B cell (primary cell): ENCODE measurements at places on chromosomes 2 and 18.

- no peak overlapping the region for H3K27ac ChIP-seq
- H3K4me1 ChIP-seq = no peaks in the 10 kb centered on the region
- H3K4me3 ChIP-seq = no peak overlapping the region
- no peak for DNase-seq
- H3K36me3 ChIP-seq = no peaks in the 10 kb centered on the region
Observed at GRCh38 chr2:234374150-234374508, 122.8 kb downstream of the ARL4C start.

DNA sequence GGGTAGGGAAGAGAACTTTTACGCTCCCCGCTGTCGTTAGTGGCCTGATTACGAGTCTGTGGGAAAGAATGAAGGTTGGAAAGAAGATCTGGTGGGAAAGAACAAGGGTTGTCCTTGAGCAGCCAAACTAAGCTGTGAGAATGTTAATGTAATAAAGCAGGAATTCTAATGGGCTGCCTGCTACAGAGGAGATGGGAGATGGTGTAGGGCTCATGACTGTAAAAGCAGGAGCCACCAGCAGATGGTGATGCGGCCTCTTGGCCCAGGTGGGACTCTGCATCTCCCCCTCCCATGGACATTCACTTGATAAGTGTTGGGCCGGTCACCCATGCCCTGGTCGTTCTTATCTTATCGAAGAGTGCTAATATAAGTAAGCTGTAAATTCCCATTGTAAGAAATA, 150.0 kb downstream of the NEDD4L start:
- H3K27me3 ChIP-seq = no peaks in the 10 kb centered on the region
- peaks cover 7% of the 10 kb centered on the region for H3K4me1 ChIP-seq
- H3K36me3 ChIP-seq = no peaks in the 10 kb centered on the region
- no peak overlapping the region for H3K4me3 ChIP-seq
- no peak overlapping the region for H3K27ac ChIP-seq
- DNase-seq = no peak

DNA sequence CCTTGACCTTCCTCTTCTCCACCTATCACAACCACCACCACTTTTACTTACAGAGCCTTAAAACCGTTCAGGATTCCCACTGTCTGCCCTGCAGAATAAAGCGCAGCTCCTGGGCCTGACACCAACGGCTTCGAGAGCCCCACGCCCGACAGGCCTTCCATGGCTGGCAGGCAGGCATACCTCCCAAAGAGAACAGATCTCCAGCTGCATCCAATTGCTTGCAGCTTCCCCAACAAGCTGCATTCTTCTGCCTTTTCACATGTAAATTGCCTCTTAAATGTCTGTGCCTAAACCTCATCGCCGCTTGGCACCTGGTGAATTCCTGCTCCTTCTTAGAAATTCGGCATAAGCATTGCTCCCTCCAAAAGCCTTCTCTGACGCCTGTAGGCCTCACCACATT, 31.5 kb upstream of the FAM124B start:
- no peak overlapping the region for H3K4me3 ChIP-seq
- no peak overlapping the region for H3K27ac ChIP-seq
- H3K27me3 ChIP-seq = no peaks in the 10 kb centered on the region
- H3K36me3 ChIP-seq = no peaks in the 10 kb centered on the region

- no peaks in the 10 kb centered on the region for H3K27me3 ChIP-seq
- H3K36me3 ChIP-seq = no peaks in the 10 kb centered on the region
- H3K4me1 ChIP-seq = no peaks in the 10 kb centered on the region
- no peak overlapping the region for H3K27ac ChIP-seq
Observed at GRCh38 chr2:26636935-26637334, 4.2 kb downstream of the CIB4 start.

DNA sequence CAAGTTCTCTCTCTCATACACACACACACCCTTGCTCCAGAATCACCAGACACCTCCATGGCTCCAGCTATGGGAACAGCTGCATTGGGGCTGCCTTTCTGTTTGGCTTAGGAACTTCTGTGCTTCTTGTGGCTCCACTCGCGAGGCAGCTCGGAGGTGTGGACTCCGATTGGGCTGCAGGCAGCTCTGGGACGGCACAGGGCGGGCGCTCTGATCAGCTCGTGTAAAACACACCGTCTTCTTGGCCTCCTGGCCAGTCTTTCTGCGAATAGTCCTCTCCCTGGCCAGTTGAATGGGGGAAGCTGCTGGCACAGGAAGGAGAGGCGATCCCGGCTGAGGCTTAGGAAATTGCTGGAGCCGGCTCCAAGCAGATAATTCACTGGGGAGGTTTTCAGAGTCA, 22.4 kb downstream of the FOSL2 start:
- H3K36me3 ChIP-seq = no peaks in the 10 kb centered on the region
- H3K4me3 ChIP-seq = no peak overlapping the region
- no peaks in the 10 kb centered on the region for H3K27me3 ChIP-seq
- DNase-seq = no peak

GRCh38 chr2:2016651-2017311, 272.5 kb upstream of the PXDN start:
- no peaks in the 10 kb centered on the region for H3K36me3 ChIP-seq
- H3K27me3 ChIP-seq = no peaks in the 10 kb centered on the region
- no peak for DNase-seq
- no peak overlapping the region for H3K27ac ChIP-seq
- no peak overlapping the region for H3K4me3 ChIP-seq

GRCh38 chr2:210686401-210686800, 130.0 kb downstream of the CPS1 start:
- no peaks in the 10 kb centered on the region for H3K27me3 ChIP-seq
- H3K36me3 ChIP-seq = no peaks in the 10 kb centered on the region
- no peak for DNase-seq
- no peak overlapping the region for H3K4me3 ChIP-seq
- no peak overlapping the region for H3K27ac ChIP-seq

DNA sequence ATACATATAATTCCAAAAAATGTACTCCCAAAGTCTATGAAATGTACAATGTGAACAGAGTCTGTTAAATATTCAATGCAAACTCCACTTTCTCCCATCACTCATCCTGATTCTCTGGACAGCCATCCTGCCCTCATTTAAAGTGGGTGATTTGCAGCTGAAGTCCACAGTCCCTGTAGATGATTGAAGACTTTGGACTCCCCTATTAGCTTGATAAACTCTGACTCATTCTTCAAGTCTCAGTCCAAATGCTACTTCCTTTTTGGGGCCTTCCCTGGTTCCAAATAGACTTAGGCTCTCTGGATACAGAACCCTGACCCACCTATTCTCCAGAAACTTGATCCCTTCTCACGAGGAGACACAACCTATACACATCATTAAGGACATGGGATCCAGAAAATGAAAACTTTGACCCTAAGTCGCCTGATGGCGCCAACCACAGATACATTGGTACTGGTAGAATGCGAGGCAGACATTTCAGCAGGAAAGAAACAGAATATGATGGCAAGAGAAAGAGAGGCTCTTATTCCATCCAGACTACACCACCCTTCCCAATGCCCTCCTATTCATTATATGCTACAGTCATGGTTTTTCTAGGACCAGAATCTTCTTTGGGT, 122.7 kb downstream of the VIT start:
- no peaks in the 10 kb centered on the region for H3K27me3 ChIP-seq
- no peak for DNase-seq
- H3K4me1 ChIP-seq = no peaks in the 10 kb centered on the region

GRCh38 chr18:395456-396250, 104.8 kb downstream of the COLEC12 start:
- no peak overlapping the region for H3K27ac ChIP-seq
- no peak for DNase-seq
- H3K4me1 ChIP-seq = no peaks in the 10 kb centered on the region
- no peak overlapping the region for H3K4me3 ChIP-seq

DNA sequence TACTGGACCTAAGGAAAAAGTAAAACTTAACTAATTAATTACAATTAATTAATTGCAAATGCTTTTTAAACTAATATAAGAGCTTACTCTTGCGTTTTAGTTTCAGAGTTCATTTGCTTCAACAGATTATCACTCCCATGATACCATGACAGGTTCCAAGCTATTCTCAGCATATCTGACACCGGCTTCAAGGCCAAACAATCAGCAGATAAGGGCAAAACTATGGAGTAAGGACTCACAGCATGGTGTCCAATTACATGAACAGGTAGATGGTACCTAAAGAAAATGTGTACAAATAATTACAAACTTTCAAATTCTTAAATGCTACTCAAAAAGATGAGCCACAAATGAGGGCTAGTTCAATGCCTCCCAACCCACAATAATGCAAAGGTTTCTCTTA, 77.2 kb downstream of the RTTN start:
- no peak overlapping the region for H3K4me3 ChIP-seq
- peaks cover 14% of the 10 kb centered on the region for H3K36me3 ChIP-seq
- H3K4me1 ChIP-seq = no peaks in the 10 kb centered on the region
- DNase-seq = no peak

DNA sequence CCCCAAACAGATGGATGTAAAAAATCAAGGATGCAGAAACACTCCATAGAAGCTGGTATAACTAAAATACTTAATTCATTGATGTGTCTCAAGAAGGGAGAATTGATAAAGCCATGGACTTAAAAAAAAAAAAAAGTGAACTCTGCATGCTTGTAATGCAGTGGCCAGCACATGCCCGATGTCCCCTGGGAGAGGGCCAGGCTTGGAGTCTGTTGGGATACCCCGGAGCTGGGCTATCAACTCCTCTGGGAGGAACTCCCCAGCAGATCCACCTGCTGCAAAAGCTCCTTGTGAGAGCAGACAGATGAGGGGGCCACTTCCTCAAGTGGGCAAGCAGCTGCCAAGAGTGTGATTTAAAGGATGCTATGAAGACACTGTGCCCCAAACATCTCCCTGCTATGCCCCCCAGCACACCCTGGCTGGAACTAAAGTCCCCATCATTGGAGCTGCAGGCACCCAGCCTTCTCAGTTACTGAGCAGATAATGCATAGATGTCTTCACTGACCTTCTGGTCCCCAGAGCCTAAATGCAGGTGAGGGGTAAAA, 311.5 kb upstream of the ID2 start:
- H3K27ac ChIP-seq = no peak overlapping the region
- H3K36me3 ChIP-seq = no peaks in the 10 kb centered on the region
- H3K4me1 ChIP-seq = no peaks in the 10 kb centered on the region
- no peak overlapping the region for H3K4me3 ChIP-seq
- no peaks in the 10 kb centered on the region for H3K27me3 ChIP-seq
- DNase-seq = no peak

DNA sequence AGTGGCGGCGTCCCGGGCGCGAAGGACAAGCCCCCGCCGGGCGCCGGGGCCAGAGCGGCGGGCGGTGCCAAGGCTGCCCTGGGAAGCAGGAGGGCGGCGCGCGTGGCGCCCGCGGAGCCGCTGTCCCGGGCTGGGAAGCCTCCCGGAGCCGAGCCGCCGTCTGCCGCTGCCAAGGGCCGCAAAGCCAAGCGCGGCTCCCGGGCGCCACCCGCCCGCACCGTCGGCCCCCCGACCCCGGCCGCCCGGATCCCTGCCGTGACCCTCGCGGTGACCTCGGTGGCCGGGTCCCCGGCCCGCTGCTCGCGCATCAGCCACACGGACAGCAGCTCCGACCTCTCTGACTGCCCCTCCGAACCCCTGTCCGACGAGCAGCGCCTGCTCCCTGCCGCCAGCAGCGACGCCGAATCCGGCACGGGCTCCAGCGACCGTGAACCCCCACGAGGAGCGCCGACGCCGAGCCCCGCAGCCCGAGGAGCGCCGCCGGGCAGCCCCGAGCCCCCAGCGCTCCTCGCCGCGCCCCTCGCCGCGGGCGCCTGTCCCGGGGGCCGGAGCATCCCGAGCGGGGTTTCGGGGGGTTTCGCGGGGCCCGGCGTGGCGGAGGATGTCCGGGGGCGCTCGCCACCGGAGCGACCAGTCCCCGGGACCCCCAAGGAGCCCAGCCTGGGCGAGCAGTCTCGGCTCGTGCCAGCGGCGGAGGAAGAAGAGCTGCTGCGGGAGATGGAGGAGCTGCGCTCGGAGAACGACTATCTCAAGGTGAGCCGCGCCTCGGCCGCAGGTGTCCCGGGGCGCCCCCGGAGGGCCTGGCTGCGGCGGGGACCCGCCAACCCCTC, 820 bp downstream of the MTCL1 start:
- no peaks in the 10 kb centered on the region for H3K36me3 ChIP-seq
- H3K4me3 ChIP-seq = peak overlapping the region; percentile 51
- H3K27ac ChIP-seq = no peak overlapping the region
- H3K27me3 ChIP-seq = peaks cover 38% of the 10 kb centered on the region

- no peaks in the 10 kb centered on the region for H3K27me3 ChIP-seq
- DNase-seq = no peak
- no peak overlapping the region for H3K27ac ChIP-seq
- peaks cover 11% of the 10 kb centered on the region for H3K4me1 ChIP-seq
Observed at GRCh38 chr2:238087211-238087610, 12.9 kb upstream of the ESPNL start.

GRCh38 chr2:53058526-53058925, 709.1 kb upstream of the CHAC2 start:
- no peak overlapping the region for H3K4me3 ChIP-seq
- DNase-seq = no peak
- no peaks in the 10 kb centered on the region for H3K36me3 ChIP-seq
- H3K27me3 ChIP-seq = no peaks in the 10 kb centered on the region
- H3K27ac ChIP-seq = no peak overlapping the region
- H3K4me1 ChIP-seq = no peaks in the 10 kb centered on the region

- no peak overlapping the region for H3K4me3 ChIP-seq
- no peaks in the 10 kb centered on the region for H3K27me3 ChIP-seq
- DNase-seq = no peak
- H3K36me3 ChIP-seq = no peaks in the 10 kb centered on the region
Observed at GRCh38 chr2:214481204-214481603, 70.3 kb downstream of the VWC2L start.

GRCh38 chr2:169485650-169486138, 6.4 kb downstream of the BBS5 start:
- no peak overlapping the region for H3K4me3 ChIP-seq
- no peak for DNase-seq
- H3K27me3 ChIP-seq = no peaks in the 10 kb centered on the region
- H3K27ac ChIP-seq = no peak overlapping the region
- H3K36me3 ChIP-seq = no peaks in the 10 kb centered on the region

DNA sequence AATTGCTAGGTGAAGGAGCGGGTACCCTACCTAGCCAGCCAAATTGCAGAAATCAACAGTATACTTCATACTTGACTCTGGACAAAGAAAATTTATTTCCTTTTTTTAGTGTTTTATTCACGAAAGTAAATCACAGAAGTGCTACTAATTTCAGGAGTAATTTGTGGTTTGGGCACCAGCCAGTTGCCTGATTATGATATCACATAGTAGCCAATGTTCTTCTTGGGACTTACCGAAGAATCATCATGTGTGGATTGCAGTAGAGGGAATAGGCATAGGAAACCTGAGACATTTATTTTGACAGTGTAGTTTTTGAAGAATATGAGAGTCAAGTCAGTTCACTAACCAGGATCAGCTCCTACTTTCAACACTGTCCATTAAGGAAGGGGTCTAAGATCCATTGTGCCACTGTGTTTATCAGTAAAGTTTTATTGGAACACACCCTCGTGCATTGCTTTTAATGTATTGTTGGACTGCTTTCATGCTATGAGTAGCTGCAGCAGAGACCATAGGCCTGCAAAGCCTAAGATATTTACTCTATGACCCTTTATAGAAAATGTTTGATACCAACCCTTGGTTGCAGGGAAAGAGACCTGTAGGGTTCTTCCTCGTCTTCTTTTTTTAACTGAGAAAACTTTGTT, 32.1 kb downstream of the TNFRSF11A start:
- DNase-seq = no peak
- no peak overlapping the region for H3K4me3 ChIP-seq
- no peaks in the 10 kb centered on the region for H3K4me1 ChIP-seq

- no peak within 1 kb of the TSS for H3K4me3 ChIP-seq
- no peaks in the 10 kb centered on the region for H3K36me3 ChIP-seq
- H3K4me1 ChIP-seq = no peaks in the 10 kb centered on the region
- peak; percentile 38 for DNase-seq
- H3K27ac ChIP-seq = no peak within 1 kb of the TSS
- no peaks in the 10 kb centered on the region for H3K27me3 ChIP-seq
Observed at GRCh38 chr18:72544092-72544886, at the start of gene CBLN2. CBLN2 (minus strand) TSS chr18:72544342; CDS start chr18:72542160, 2,182 bp downstream.
